ENCODE measurements at places on chromosomes 7 and 10.

DNA sequence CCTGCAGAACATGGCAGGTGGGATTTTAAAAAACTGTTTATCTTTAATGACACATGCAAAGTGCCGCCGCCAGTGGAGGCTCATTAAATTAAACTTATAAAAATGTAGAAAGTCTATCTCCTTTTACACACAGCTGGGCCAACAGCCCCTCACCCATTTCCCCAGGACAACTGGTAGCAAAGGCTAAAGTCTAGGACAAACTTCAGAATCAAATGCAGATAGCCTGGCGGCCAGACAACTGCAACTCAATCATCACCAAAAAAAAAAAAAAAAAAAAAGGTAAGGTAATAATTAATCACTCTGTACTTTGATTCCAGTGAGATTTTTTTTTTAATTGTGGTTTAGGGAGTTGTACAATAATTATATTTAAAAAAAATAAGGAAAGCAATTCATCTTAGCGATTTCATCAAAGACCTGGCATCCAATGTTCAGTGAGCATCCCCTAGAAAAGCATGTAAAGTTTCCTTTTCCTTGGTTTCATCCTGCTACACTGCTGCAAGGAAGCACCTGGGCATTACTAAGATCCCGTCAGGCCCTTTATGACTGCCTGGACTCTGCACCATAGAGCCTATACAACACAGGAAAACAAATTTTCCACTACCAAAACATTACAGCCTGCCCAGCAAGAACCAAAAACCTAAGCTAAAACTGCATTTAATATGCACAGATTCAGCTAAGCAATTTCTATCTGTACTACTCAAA is 98.5 kb downstream of the GRB10 start:
- no peak for DNase-seq

GRCh38 chr10:34299105-34299611 is 515.9 kb downstream of the PARD3 start:
- DNase-seq = no peak

DNA sequence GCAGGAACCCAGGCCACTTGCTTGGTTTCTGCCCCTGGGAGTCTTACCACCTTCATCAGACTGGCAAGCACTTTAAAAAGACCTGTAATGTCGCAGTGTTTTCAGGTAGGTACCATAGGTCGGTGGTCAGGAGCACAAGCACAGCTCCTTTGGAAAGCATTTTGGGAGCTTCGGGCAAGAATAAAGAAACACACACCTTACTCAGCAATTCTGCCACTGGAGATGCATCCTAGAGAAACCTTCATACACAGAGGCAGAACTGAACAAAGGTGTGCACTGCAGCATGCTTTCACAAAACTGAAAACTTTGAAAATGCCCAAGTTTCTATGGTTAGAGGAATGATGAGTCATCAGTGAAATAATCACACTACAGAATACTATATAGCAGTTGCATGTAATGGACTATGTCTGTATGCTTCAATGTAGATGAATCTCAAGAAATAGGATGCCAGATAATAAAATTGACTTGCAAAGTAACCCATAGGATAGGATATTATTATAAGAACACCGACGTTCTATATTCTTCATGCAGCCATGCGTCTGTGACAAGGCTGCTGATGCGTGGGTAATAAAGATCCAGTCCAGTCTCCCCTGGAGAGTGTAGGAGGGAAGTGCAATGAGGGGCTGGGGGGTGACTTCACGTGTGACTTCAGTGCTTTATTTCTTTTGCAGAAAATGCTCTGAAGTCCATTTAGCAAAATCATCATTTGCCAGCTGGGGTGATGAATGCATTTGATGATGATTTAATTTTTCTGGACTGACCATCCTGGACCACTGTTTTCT is 309.5 kb downstream of the WDR37 start:
- no peak for DNase-seq

DNA sequence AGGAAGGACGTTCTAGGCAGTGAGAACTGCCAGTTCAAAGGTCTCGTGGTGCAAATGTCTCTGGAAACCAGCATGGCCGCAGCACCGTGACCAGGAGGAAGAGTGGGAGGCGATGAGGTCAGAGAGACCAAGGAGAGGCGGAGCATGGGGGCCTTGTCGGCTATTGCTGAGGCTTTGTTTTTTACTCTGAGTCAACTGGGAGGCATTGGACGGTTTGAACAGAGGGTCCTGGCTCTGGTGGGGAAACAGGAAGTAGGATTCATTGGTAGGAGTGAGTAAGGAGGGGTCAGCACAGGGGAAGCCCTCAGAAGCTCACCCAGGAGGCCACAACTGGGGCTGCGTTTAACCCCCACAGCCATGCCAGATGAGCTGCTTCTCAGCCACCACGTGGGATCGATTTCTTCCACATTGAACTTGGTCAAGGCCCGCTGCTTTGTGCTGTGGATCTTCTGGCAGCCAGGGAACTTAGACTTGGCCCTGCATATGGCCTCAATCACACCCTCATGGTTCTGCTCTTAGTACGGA is 22.2 kb upstream of the SH2B2 start:
- DNase-seq = no peak

- DNase-seq = no peak
Observed at GRCh38 chr7:142562688-142563087, 186.6 kb upstream of the PRSS1 start.

GRCh38 chr10:35495521-35496119 is 109.5 kb upstream of the GJD4 start:
- DNase-seq = no peak

DNA sequence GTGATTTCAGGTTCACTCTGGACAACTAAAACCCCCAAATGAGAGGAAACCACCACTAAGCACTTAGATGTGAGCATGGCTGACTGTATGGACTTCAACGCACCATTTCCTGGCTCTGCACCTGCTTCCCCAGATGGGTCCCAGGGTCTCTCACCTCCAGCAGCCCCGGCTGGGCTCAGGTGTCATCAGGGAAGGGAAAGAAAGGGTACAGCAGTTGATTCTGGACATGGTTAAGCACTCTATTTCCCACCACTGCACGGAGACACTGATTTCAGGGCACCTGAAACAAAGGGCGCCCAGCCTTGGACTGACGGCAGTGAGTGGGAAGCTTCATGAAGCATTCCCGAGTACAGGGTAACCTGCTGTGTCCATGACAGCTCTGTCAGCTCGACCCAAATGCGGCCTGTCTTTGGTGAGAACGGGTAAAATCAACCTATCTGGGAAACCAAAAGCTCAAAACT is 19.0 kb downstream of the FAM53B start:
- DNase-seq = no peak

- no peak for DNase-seq
Observed at GRCh38 chr10:48477141-48477540, 127.7 kb downstream of the ARHGAP22 start.

GRCh38 chr7:90238583-90238982 is 6.4 kb upstream of the CFAP69 start:
- no peak for DNase-seq

DNA sequence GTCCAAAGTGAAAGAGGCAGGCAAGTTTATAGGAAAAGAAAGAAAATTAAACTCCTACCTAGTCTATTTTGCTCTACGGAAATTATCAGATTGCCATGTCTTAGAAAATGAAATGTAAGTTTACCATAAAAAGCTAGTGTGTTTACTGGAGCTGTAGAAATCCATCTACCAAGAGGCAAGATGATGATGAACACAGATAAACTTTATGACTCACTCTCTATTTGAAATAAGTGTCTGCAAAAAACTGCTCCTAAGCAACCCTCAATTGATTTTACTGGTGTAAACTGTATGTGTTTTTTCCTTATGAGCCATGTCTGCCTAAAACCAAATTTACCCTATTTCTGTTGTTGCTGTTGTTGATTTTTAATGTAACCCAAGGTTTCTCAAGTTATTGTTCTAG is 73.8 kb upstream of the TMEM106B start:
- DNase-seq = no peak

- no peak for DNase-seq
Observed at GRCh38 chr7:15043931-15044330, 141.4 kb upstream of the DGKB start.

DNA sequence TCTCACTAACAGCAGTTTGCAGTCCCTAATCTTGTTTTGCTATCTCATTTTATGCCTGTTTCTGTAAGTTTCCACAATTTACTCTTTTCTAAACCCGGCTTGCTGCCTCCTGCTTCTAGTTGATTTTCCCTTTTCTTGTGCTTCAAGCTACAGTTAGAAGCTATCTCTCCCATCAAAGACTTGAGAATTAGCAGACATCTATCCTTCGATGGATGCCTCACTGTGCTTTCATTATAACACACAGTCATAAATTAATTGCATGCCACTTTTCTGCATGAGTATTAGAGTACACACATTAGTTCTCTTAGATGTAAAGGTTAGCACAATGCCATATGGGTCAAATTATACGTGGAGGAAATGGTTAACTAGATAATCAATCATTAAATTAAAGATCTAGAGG is 48.7 kb downstream of the SEMA3A start:
- DNase-seq = no peak

DNA sequence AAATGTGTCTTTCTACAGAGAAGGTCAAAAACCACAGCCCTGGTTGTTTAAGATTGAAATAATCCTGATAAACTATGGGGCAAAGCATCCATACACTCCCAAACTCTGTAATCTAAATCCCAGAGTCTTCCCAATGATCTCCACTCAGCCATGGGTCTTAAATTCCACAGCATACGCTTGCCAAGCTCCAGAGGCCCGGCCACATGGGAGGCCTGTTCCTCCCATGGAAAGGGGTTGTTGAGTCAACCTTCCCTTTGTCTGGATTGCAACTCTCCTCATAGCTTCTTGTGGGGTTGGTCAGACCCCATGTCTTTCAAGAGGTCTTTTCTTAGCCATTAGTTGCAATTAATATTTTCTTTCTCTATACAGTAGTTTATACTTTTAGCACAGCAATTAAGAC is 718 bp upstream of the STEAP4 start:
- no peak for DNase-seq

DNA sequence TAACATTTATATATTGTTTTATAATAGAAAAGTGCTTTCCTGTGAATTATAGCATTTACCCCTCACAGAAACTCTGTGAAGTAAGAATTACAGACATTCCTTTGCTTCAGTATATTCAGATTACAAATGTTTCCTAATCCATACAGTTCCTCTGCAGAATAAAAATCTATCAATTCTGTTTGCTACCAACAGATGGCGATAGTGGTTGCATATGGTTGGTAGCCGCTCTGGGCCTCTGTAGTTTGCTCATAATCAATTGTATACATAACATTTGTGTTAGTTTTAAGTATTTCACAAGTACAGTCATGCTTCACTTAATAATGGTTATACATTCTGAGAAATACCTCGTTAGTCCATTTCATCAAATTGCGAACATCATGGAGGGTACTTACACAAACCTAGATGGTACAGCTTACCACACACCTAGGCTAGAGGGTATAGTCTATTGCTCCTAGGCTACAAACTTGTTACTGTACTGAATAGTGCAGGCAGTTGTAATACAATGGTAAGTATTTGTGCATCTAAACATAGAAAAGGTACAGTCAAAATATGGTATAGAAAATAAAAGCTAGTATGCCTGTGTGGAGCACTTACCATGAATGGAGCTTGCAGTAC is 94.4 kb upstream of the STEAP4 start:
- no peak for DNase-seq

DNA sequence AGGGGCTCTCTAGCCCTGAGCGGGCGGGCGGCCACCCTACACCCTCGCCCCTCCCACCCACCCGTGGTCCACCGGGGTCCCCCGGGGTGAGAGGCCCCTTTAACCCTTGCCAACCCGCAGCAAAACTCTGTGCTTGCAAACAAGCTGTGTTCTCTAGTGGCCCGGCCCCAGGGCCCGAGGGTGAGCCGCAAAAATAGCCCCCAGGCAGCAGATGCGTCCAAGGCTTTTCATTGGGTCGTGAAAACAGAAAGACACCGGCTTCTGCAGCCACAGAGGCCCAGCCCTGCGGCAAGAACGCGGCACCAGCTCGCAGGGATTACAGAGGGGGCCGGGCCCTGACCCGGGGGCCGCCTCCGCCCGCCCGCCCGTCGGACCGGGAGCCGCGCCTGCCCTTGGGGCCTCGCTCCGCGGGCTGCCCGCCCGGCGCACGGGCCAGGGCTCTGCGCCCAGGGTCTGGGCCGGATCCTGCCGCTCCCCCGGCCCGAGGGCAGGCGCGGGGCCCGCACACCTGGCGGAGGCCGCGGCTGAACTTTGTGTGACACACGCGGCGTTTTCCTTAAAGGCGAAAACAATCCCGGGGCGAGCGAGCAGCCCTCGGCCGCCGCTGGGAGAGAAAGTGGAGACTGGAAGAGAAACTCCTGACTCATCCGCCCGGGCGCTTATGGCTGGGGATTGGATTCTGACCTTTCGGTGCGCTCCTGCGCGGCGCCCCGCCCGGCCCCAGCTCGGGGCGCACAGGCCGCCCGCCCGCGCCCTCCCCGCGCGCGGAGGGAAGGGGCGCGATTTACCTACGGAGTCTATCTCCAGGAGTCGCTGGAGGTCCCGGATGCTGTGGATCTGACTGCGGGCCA is 2.8 kb downstream of the PDGFA start:
- no peak for DNase-seq

DNA sequence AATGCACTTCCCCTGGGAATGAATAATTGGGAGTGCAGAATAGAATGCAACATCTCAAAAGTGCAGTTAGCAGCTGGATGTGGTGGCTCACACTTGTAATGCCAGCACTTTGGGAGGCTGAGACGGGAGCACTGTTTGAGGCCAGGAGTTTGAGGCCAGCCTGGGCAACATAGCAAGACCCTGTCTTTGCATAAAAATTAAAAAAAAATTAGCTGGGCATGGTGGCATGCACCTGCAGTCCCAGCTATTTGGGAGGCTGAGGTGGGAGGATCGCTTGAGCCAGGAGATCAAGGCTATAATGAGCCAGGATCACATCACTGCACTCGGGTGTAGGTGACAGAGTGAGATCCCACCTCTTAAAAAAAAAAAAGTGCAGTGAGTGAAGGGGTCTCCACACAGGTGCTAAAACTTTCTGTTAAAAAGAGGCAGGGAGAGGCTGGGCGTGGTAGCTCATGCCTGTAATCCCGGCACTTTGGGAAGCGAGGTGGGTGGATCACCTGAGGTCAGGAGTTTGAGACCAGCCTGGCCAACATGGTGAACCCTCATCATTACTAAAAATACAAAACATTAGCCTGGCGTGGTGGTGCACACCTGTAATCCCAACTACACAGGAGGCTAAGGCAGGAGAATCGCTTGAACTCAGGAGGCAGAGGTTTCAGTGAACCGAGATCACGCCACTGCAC is 13.5 kb upstream of the ZMIZ1 start:
- no peak for DNase-seq

- DNase-seq = no peak
Observed at GRCh38 chr7:123282181-123282580, 82.4 kb upstream of the SLC13A1 start.

- DNase-seq = no peak
Observed at GRCh38 chr7:295155-296154, 5.5 kb downstream of the FOXL3 start.

DNA sequence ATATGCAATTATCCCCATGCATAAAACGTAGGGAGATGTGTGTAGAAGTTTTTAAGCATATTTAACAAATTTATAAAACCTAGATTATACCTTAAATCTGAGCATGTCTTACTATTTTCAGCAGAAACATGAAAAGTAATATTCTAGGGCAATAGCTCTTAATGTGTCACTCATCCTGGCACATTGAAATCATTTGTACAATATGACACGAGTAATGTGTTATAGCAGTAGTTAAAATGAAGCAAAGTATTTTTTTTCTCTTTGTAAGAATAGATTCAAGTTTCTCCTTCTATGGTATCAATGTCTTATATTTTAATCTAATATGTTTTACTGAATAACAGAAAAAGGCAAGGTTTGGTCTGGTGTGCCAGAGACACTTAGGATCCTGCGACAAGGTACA is 274.9 kb upstream of the PLXDC2 start:
- DNase-seq = no peak

All from AG09319 (cell line).